Stimulated activated CD8-positive, alpha-beta memory T cell treated with anti-CD3 and anti-CD28 coated beads, Interleukin-15, amount 100 ng/mL, for 1 hour (primary cell): ENCODE measurements at places on chromosomes 16 and 17.

DNA sequence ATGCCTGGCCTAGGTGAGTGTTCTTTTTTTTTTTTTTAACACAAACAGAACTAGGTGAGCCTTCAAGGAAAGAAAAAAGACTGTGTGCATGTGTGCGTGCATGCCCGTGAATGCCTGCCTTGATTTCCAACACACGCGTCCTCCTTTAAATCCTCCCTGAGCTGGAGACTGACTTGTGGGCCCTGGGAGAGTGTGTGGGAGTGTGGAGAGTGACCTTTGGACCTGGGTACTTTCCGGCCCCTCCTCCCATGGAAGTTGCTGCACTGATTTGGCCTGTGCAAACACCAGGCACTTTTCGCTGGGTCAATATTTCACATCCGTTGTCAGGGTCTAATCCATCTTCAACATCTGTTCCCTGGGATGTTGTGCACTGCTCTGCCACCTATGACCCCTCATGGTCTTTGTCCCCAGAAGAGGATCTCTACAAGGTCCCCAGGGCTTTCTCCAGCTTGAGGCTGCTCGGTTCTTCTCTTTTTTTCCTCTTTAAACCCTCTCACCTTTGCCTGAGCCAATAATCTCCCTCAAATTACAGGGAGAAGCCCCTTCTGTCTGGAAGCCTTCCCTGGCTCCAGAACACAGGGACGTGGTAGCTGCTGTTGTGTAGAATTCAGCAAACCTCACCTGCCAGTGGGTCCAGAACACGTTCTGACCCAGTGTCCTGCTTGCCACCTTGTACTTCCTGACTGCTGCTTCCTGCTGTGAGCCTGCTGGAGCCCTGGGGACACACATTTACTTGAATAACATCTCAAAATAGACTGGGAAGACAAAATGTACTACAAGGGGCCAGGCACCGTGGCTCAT is 20.8 kb upstream of the ATP5MC1 start:
- no peak for DNase-seq

DNA sequence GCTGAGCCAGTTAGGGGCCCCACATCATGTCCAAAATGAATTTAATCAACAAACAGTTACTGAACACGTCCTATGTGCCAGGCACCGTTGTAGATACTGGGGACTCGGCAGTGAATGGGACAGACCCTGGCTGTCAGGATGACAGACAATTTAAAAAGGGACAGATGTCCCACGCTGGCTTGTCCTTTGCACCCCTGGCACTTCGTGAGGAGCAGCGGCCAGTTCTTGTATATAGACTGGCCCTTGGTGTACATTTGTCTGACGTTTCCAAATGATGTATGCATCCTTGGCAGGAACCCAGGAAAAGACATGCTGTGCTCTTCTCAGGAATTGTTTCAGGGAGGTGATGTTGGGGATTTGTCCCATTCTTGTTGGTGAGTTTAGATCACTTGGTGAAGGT is 21.1 kb downstream of the IL4R start:
- no peak for DNase-seq

- DNase-seq, result no peak
Observed at GRCh38 chr17:55432358-55433028, 10.9 kb upstream of the MMD start.

GRCh38 chr17:15078570-15078969 is 186.6 kb downstream of the PMP22 start:
- DNase-seq, result no peak

DNA sequence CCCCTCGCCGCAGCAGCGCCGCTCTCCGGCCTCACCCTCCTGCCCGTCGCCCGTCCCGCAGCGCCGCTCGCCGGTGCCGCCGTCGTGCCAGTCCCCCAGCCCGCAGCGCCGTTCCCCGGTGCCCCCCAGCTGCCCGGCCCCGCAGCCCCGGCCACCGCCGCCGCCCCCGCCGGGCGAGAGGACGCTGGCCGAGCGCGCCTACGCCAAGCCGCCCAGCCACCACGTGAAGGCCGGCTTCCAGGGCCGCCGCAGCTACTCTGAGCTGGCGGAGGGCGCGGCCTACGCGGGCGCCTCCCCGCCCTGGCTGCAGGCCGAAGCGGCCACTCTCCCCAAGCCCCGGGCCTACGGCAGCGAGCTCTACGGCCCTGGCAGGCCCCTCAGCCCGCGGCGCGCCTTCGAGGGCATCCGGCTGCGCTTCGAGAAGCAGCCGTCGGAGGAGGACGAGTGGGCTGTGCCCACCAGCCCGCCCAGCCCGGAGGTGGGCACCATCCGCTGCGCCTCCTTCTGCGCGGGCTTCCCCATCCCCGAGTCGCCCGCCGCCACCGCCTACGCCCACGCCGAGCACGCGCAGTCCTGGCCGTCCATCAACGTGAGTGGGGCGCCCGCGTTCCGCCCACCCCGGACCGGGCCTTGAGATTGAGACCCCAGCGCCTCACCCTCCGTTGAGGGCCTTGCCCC is 15.0 kb downstream of the TBKBP1 start:
- DNase-seq, result no peak

- DNase-seq, result no peak
Observed at GRCh38 chr17:48012151-48012520, 25.5 kb downstream of the COPZ2 start.

GRCh38 chr16:88290850-88291830 is 91.6 kb upstream of the ZNF469 start:
- DNase-seq, result no peak

- no peak for DNase-seq
Observed at GRCh38 chr16:14028202-14028601, 42.9 kb upstream of the MRTFB start.

- no peak for DNase-seq
Observed at GRCh38 chr17:30380643-30381339, 2.1 kb downstream of the CPD start.

DNA sequence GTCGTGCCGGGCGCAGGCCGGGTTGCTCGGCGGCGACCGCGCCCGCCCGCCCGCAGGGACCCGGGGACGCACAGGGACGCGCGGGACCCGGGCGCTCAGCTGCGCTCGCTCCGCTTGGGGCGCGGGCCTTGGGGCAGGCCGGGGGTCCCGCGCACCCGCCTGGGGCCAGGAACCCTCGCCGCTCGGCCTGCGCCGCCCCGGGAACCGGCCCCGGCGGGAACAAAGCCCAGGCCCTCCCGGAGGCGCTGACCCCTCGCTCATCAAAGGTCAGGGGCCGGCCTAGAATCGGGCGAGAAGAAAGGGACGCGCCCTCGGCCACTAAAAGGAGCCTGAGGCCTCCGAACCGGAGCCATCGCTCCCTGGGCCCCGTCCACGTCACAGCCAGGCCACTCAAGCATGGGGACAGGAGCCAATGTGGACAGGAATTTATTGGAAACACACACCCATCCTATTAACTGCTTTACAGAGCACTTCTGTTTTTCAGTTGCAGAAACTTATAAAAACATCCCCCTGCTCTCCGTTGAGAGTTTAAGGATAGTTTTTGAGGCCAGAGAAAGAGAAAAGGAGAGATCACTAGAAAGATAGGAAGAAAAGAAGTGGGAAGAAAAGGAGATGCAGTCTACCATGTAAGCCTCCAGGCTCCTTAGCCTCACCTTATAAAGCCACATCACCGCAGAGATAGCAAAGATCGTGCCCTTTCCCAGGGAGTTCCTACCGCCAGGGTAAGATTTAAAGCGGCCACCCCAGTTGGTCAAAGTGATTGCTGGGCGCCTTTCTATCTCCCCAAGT is 558 bp upstream of the ZFHX3 start:
- no peak for DNase-seq

DNA sequence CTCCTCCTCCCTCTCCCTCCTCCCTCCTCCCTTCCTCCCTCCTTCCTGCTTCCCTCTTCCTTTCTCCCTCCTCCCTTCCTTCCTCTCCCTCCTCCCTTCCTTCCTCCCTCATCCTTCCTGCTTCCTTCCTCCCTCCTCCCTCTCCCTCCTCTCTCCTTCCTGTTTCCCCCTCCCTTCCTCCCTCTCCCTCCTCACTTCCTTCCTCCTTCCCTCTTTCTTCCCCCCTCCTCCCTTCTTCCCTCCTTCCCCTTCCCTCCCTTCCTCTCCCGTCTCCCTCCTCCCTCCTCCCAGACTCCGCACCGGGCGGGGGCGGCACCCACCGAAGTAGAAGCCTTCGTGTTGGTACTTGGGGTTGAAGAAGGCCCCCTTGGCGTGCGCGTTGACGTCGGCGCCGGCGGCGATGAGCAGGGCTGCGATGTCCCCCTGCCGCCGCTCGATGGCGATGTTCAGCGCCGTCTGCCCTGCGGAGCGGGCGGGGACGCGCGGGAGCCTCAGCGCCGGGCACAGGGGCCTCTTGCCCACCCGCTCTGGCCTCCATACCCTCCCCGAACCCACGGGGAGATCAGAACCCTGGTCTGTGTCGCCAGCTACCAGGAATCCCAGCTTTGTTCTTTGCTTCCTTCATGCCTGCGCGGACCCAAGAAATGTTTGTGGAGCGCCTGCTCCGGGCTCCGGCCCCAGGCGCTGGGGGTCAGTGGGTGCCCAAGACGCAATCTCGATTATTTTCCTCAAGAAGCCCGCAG is 22.2 kb downstream of the TRPV3 start:
- peak; percentile 20 for DNase-seq

GRCh38 chr16:69188236-69188549 is 1.2 kb downstream of the SNTB2 start:
- DNase-seq, result no peak
